ENCODE measurements at places on chromosomes 5 and 9.

- no peak for DNase-seq
Observed at GRCh38 chr9:96033896-96034295, 158.4 kb downstream of the ERCC6L2 start.

DNA sequence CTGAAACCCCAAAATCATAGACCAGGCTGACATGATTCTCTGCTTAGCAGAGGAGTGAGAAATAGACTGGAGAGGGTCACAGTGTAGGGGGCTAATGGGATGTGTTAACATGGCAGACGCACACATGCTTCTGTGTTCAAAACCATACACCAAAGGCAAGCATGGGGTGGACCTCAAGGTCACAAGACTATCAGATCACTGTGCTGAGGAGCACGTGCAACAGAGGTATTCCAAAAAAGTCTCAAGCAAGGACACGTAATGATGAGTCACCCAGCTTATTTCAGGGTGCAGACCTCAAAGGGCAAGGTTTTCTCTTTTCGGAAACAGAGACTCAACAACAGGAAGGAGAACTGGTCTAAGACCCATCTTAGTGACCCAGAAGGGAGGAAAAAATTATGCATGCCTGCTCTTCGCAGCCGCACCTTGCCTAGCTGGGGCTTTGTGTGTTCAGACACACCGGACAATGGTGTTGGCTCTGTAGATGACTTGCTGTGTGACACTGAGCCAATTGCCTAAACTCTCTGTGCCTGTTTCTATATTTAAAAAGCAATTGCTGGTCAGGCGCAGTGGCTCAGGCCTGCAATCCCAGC lies 20.3 kb downstream of the WHRN start:
- DNase-seq = peak; percentile 88

DNA sequence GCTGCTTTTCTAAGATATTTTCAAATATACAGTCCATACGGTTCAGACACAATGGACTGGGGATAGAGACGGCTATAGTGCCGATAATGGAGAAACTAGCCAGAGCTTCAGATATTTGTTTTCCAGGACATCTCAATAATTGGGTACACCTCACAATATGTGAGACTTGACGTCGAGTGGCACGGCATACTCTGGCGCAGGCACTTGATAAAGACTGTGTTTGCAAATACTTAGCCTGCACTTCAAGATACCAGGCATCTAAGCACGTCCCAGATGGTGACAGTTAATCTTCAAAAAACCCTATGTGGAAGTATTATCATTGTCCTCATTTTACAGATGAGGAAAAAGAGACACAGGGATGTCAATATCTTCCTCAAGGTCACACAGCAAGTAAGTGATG lies 48.5 kb downstream of the SEMA5A start:
- DNase-seq = no peak

- DNase-seq = no peak
Observed at GRCh38 chr5:132372127-132372526, 2.6 kb downstream of the SLC22A5 start.

All from activated CD4-positive, alpha-beta T cell treated with anti-CD3 and anti-CD28 coated beads, Interleukin-10, Interleukin-2, amounts not matched to agents 100 ng/mL and 50 ng/mL, durations not matched to agents 16 hours and 8 hours (primary cell).